ENCODE measurements at places on chromosomes 6 and 20.
A peak's percentile ranks its signal among the peaks of the same experiment; 100 is the strongest.

DNA sequence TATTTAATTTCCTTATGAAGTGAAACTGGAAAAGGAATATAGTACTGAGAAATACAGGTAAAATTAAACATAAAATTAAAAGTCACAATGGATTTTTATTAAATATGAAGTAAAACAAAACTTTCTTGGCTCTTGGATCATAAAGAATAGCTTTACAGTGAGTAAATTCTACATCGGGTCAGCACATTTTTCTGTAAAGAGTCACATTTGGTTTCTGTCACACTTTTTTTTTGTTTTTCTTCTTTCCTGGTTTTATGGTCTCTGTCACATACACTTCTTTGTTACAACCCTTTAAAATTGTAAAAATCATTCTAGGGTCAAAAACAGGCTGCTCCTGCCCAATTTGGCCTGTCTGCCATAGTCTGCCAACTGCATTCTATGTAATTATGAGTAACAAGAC is 254.4 kb upstream of the POU3F2 start:
- no peak for DNase-seq

DNA sequence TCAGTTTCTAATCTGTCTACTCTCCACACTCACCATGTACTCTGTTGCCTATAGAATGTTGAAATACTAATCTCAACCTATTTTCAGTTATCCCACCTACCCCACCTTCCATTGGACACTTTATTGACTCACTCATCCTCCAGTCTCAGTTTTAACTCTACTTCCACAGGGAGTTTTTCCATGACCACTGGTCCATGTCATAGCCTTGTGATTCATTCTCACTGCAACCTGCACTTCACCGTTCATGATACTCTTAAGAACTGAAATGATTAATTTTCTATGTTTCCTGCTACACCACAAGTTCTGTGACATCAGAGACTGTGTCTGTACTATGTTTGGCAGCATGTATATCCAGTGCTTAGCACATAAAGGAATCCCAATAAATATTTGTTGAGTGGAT is 122.8 kb upstream of the HSF2 start:
- no peak for DNase-seq

DNA sequence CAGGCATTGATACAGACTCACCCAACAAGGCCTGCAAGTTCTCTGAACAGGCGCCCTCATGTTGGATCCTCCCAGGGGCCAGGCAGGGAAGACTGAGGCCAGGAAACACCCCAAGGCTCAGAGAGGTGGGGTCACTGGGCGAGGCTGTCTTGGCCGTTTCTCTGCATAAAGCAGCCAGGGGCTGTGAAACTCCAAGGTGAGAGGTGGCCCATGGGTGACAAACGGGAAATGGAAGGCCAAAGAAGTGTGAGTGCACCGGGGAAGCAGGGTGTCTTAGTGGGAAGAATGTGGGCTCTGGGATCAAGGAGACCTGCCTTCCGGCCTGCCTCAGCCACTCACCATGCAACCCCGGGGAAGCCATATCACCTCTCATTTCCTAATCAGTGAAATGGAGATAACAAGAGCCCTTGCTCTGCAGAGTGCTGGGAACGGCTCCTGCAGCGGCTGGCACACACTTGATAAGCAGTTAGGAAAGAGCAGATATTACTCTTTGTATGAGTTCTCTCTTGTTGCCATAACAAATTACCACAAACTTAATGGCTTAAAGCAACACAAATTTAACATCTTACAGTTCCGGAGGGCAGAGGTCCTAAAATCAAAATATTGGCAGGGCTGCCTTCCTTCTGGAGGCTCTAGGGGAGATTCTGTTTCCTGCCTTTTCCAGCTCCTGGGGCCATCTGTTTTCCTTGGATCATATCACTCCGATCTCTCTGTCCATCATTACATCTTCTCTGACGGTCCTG is 168.6 kb downstream of the NFATC2 start:
- DNase-seq: no peak

DNA sequence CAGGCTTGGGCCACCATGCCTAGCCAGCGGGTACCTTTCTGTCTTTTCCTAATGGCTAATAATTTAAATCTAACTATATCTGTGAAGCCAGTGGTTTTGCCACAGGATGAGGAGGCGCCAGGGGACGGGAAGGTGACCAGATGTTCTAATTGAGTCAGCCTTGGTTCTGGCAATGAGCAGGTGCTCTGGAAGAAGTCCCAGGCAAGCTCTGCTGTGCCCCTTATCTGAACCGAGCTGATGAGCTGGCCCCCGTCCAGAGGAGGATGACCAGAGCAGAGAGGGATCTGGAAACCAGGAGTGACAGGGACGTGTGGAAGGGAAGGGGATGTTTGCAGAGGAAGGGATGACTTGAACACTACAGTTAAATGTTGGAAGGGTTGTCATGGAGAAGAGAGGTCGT is 46.7 kb downstream of the SLC35D3 start:
- no peak for DNase-seq

DNA sequence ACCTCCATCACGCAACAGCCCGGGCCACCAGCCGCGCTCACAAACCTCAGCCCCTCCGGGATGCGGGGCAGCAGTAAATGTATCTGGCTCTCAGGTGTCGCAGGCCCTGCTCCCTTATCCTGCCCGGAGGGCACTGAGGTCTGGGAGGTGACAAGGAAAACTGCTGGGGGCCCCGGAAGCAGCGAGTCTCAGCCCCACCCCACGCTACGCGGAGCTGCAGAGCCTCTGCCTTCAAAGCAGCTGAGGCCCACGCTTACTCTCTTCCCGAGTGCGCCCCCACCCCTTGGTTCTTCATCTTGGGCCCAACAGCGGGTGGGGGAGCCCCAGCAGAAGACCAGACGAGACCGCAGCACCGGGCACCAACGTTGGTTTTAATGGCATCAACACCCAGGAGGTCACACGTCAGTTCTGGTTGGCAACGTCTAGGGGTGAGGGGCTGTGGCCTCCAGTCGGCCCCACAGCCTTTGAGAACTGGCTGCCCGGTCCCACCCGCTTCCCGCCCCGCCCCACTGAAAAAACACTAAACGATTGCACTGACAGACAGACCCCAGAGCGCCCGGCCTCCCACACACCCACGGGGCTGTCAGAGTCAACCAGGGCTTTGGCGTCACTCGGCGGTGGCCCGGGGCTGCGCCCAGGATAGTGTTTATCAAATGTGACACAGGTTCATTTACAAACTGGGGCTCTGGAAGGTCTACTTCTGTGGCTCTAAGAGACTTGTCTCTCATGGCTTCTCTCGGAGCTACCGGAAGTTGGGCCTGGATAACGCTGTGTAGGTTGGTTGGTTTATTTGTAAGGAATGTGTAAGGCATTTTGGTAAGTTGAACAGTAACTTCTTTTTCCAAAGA is 43.7 kb downstream of the DSTN start:
- no peak for DNase-seq

- DNase-seq: no peak
Observed at GRCh38 chr6:112237595-112237994, 16.8 kb downstream of the LAMA4 start.

DNA sequence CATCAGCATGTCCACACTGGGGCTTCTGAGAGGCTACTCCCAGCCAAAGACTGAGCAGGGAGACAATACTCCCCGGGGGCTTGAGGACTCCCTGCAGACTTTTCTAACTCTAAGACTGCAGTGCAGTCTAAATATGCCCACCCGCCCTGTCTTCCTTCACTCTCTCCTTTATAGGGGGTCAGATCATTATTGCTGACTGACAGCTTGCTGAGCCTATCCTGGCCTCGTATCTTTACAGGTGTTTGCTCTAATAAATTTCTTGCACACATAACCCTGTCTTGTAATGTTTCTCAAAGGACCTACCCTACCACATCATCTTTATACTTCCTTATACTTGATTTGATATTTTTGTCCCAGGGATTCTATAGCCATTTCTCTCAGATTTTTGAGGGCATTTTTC is 39.4 kb upstream of the MOCS1 start:
- no peak for DNase-seq

GRCh38 chr6:105344881-105345370 is 58.0 kb downstream of the PREP start:
- DNase-seq: no peak

- DNase-seq: no peak
Observed at GRCh38 chr20:48295445-48295903, 510.2 kb upstream of the SULF2 start.

GRCh38 chr6:7630792-7631191 is 40.8 kb downstream of the SNRNP48 start:
- no peak for DNase-seq

DNA sequence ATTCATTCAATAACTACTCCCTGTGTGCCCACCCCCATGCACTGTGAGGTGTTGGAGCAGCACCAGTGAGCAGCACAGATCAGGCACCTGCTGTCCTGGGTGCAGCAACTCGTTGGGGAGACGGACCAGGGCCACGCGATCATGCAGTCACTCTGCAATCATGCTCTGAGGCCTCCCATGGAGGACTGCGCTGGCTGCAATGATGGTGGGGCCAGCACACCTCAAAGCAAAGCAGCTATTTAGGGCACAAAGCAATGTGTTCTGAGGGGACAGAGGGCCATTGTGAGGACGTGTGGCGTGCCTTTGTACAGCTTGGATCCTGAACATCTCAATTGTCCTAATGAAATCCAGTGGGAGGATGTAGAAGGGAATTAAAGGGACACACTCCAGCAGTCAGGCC is 41.0 kb upstream of the MPC1 start:
- DNase-seq: peak; percentile 3

DNA sequence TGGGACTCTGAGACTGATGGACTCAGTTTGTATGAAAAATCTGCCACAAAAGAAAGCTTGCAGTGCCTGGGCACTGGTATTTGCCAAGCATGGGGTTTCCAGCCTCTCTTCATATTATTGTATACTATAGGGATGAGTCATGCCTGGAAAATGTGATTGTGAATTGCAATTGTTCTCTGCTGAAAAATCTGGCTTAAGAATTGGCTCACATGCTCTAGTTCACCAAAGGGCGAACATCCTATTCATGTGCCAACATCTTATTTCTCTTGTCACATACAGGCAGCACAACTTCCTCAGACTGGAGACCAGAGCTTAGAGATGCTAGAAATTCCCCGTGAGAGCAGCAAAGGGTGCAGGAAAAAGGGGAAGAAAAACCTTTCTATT is 103.6 kb upstream of the KCNK16 start:
- DNase-seq: no peak

GRCh38 chr6:52364480-52365166 is 2.7 kb downstream of the PAQR8 start:
- DNase-seq: no peak

- DNase-seq: no peak
Observed at GRCh38 chr6:29925321-29925720, 17.0 kb upstream of the HLA-A start.

GRCh38 chr6:105005451-105005850 is 48.5 kb downstream of the LIN28B start:
- DNase-seq: no peak

DNA sequence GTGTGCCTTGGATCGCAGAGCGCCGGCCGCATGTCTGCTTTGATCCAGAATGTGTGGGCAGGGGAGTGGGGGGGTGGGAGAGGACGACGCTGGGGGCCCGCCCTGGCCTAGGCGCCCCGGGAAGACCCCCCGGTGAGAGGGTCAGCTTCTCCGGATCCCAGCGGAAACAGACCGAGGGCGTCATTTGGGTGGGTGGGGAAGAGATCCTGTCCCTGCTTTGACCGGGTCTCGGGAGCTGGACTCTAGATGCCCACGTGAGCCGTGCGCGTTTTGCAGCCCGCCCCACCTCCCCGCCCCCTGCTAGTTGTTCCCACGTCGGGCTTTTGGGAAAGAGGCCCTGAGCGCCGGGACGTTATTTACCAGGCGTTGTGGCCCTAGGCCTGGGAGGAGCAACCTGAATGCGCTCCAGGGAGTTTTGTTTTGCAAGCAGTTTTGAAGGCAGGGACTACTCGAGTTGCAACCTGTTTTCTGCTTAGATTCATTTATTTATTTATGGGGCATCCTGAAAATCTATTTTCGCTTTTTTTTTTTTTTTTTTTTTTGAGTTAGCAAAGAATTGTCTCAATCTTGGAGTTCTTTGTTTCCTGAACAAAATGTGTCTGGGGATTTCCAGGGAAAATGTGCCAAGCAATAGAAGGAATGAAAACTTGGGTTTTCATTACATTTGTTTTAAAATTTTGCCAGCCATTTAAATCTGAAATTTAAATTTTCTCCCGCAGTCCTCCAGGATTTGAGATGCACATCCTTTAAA is 1.6 kb downstream of the DSP start:
- no peak for DNase-seq

DNA sequence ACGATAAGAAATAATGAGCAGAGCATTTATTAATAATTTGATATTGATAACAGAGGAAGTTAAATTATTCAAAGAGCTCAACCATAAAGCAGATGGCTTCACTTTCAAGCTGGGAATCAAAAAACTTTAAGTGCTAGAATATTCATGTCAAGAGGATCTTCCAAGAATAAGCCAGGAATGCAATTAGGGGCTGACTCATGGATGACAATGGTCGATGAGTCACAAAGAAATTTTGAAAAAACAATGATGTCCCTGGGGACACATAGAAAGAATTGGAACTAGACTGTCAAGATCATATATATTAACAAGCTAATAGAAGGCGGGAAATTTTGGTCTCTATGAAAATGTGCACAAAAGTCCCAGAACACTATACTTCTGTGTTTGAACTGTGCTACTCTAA is 304.1 kb downstream of the LAMA2 start:
- no peak for DNase-seq

DNA sequence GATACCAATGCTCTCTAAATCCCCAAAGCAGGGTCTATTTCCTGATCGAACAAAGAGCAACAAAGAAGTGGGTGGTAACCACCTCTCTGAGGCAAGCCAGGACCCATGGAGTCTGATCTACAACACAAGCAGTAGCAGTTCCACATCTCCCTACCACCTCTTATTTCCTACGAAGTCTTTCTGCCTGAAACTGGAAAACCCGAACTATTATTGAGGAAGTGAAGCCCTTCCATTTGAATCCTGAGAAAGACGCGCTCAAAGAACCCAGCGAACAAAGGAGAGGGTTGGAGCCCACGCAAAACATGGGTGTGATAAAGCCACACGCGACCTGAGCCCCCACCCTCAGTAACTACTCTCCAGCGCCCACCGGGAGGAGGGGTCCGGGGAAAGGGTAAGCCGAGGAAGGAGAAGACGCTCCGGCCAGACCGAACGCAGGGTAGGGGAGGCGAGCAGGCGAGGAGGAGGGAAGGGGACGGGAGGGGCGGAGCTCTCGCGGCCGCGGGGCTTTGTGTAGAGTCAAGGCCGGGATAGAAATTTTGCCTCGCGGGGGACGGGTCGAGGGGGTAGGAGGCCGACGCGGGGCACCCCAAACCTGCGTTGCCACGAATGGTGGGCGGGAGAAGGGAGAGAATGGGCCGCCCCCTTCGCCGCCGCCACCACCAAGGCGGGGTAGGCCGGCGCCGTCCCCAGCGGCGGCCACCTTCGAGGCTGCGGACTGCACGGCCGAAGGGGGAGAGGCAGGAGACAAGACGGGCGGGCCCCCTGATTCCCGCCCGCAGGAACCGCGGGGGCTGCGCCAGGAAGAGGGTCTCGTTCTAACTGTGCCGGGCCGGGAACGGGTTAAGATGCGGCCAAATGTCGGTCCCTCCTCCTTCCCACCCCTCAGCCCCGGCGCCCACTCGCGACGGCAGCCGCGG is 802 bp downstream of the HDAC2 start:
- DNase-seq: peak; percentile 27

- DNase-seq: no peak
Observed at GRCh38 chr20:43178080-43178479, 11.6 kb downstream of the PTPRT start.

- no peak for DNase-seq
Observed at GRCh38 chr6:36688739-36689075, 8.9 kb upstream of the RAB44 start.
